Inflammatory macrophage treated with lipopolysaccharide for 1 hour (primary cell): ENCODE measurements at places on chromosomes 3 and 15.
A peak's percentile ranks its signal among the peaks of the same experiment; 100 is the strongest.

- DNase-seq = peak; percentile 93
Measured at GRCh38 chr15:72783004-72783639, 436 bp downstream of the ADPGK start.

DNA sequence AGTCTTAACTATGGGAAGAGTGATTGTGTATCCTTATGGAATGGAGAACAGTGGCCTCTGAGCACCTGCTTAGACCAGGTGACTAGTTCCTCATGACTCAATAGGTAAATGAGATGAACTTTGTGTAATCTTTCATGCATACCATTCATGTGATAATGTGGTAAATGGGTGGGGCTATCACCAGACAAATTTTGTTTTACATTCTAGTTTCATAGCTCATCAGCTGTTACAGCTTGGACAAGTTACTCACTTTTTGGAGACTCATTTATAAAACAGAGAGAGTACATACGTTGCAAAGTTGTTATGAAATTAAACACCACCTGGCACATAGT, 103.7 kb upstream of the TGFBR2 start:
- DNase-seq = no peak

- no peak for DNase-seq
Measured at GRCh38 chr3:140249188-140249587, 314.2 kb downstream of the CLSTN2 start.

GRCh38 chr15:29449136-29449535, 179.5 kb upstream of the NSMCE3 start:
- DNase-seq = no peak

DNA sequence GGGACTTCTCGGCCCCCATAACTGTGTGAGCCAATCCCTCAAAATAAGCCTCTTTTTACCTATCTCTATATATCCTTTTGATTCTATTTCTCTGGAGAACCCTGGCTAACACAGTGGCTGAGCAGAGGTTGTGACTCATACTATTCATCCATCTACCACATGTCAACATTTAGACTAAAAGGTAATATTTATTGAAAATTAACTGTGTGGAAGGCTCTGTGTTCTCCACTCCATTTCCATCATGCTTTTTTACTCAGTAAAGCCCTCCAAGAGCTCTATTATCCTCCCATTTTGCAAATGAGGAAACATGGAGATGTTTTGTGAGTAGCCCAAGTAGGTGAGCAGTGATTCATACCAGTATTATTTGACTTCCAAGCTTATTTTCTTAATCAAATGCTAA, 217.9 kb upstream of the DCBLD2 start:
- DNase-seq = no peak

DNA sequence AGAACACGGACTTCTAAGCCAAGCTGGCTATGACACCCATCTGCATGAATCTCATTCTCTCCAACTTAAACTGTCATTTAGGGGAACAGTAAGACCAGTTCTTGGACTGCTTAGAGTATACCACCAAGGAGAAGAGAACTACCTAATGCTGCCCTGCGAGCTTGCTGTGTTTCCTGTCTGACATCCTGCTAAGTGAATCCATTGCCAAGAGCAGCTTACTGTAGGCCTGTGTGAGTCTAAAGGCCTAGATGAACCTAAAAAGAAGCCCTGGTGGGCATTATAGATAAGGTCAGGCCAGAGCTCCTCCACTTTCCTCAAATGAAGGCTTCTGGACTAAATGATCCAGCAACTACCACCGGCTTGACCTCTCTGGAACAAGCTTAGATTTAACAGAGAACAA, 15.0 kb downstream of the LZTFL1 start:
- no peak for DNase-seq

- DNase-seq = no peak
Measured at GRCh38 chr3:108175352-108175751, 46.9 kb downstream of the IFT57 start.

DNA sequence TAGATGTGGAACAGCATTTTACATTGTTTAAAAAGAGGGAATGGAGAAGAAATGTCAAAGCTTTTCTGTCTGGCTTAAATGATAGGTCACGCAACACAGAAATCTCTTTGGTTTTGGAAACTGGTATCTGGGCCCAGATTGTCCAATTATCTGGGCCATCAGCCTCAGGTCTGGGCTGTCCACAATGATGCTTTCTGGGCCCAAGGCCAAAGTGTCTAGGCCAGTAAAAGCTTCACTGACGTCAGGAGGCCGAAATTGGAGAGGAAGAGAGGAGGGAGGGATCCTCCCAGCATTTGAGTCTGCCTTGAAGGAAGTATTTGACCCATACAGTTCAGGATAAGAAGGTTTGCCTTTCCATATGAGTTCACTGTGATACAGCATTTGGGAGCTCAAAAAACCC, 60.7 kb upstream of the ALDH1A3 start:
- no peak for DNase-seq
